Stimulated activated CD4-positive, alpha-beta T cell treated with anti-CD3 and anti-CD28 coated beads, Interleukin-4, amount 100 ng/mL, for 48 hours (primary cell): ENCODE measurements at places on chromosomes 13 and 19.

DNA sequence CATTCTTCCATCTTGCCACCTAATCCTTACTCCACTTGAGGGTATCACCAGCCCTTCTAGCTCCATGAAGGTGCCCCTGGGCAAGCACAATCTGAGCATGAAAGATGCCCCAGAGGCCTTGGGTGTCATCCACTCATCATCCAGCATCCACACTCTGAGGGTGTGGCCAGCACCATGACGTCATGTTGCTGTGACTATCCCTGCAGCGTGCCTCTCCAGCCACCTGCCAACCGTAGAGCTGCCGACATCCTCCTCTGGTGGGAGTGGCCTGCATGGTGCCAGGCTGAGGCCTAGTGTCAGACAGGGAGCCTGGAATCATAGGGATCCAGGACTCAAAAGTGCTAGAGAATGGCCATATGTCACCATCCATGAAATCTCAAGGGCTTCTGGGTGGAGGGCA is 3.1 kb upstream of the KLK3 start:
- no peak for DNase-seq

GRCh38 chr19:46635920-46636761 is at the start of gene GNG8:
Gene GNG8, minus strand, starts transcription at chr19:46636202. Its CDS starts 1,520 bp downstream, at chr19:46634682.
- no peak for DNase-seq

DNA sequence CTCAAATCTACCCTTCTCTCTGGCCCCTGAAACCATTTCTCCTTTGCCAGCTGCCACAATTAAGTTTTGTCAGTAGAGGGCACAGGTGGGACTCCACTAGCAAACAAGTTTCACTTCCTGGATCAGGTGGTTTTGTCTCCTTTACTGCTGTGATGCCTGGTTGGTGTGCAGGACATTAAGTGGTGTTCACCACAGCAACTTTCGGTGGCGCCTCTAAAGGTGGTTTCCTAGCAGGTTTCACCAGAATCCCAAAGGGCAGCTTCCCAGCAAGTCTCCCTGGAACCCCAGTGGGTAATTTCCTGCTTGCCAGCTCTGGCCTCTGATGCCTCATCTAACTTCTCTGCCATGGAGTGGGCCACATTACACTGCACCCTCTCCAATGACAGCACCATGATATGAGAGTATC is 16.6 kb downstream of the MED4 start:
- DNase-seq, result no peak

- DNase-seq, result no peak
Measured at GRCh38 chr19:16180611-16181010, 4.6 kb upstream of the FAM32A start.

DNA sequence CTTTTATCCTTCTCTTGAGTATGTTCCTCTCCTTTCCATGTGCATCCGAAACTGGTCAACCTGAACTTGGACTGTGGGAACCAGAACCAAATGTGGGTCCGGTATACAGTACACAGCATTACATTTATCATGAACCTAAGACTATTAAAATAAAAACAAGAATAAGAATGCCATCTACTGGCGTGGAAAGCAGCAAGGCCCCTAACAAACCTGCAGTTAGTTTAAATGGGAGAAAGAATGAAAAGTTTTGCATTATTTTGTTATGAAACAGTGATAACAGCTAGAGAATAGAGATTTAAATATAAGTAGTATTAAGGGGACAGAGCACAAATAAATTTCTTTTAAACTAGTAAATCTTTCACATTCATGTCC is 159.5 kb downstream of the RBM26 start:
- no peak for DNase-seq

DNA sequence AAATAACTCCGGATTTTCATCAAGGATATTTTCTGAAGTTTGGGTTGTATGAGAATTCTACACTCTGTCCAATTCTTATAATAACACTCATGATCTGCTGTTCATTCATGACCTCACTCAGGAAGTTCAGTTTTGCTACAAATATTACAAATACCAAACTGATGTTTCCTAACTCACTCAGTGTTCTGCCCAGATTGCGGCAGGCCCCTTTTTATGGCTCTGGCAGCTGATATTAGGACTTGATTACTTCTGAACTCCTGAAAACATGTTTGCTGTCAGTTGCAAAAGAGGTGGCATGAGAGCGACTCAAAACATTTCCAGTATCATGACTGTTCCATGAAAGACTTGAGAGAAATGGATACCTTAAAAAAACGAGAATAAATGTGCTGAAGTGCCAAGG is 188.0 kb downstream of the RGCC start:
- DNase-seq, result no peak

DNA sequence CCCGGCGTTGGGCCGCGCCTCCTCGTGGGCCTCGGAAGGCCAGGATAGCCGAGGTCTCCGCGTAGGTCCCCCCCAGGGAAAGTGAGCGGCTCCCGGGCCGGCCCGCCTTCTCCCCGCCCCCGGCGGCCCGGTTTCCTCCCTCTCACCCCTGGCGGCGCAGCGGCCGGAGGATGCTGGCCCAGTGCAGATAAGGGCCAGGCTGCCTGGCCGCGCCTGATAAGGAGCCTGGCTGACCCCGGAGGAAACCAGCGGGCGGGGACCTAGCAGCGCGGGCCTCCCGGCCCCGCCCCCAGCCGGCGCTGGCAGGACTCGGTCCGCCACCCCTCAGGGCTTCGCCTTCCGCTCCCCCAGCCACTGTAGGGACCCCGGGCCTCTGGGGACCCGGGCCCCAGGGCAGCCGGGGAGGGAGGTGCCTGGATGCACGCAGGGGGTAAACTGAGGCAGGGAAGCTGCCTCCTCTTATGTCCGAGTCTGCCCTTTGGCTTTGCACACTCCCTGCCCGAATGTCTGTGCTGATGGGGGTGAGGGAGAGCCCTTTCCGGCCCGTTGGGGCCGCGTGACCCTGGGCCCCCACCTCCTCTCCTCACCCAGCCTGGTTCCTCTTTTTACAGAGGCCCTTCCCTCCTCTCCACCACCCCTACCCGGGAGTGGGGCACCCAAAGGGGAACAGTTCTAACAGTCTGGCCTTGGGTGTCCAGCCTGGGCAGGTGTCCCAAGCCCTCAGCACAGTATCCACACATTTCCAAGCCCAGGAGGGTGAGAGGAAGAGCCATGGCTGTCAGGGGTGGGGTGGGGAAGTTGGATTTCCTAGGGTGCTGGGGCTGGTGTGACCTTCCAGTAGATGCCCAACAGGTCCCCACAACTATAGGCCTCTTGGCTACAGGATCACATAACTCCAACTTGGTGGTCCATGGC is at the start of gene LYL1:
LYL1 (minus strand) TSS at position 193 of the 915 bp plus-strand sequence. CDS start 1,687 bp downstream, outside the sequence.
- no peak for DNase-seq

GRCh38 chr13:53167561-53167960 is 138.9 kb downstream of the OLFM4 start:
- no peak for DNase-seq

DNA sequence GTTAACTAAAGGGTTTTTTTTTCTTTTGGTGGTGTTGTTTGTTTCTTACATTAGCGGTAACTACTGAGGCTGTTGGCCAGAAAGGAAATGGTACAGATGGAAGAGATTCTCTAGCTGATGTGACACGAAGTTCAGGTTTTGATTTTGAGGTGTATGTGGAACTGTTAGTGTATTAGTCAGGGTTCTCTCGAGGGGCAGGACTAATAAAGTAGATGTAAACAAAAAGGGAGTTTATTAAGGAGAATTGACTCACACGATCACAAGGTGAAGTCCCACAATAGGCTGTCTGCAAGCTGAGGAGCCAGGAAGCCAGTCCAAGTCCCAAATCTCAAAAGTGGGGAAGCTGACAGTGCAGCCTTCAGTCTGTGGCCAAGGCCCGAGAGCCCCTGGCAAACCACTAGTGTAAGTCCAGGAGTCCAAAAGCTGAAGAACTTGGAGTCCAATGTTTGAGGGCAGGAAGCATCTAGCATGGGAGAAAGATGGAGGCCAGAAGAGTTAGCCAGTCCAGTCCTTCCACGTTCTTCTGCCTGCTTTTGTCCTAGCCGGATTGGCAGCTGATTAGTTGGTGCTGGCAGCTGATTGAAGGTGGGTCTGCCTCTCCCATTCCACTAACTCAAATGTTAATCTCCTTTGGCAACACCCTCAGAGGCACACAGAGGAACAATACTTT is 577.6 kb downstream of the EFNB2 start:
- DNase-seq, result no peak

DNA sequence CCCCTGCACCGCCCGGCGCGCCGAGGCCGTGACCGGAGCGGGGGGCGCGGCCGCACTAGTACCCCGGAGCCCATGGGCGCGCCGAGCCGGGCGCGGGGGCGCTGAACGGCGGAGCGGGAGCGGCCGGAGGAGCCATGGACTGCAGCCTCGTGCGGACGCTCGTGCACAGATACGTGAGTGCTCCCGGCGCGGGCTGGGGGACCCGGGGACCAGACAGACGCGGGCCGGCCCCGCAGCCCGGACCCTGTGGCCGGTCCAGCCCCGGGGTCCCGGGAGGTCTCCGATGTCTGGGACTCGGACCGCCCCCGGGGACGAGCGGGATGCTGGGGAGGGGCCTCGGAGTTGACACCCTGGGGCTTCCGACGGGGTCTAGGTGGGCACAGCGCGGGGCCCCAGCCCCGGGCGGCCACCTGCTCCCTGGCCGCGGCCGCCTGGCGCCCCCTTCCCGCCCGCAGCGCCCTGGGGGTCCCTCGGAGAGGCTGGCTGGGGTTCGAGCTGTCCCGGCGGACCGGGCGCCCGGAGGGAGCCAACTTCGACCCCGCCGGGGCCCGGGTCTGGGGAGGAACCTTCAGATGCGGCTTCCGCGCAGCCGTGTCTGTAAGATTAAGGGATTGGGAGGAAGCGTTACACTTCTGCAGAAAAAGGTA is 568 bp downstream of the ATP11A start:
- no peak for DNase-seq

GRCh38 chr13:66765559-66765958 is 464.6 kb downstream of the PCDH9 start:
- no peak for DNase-seq

DNA sequence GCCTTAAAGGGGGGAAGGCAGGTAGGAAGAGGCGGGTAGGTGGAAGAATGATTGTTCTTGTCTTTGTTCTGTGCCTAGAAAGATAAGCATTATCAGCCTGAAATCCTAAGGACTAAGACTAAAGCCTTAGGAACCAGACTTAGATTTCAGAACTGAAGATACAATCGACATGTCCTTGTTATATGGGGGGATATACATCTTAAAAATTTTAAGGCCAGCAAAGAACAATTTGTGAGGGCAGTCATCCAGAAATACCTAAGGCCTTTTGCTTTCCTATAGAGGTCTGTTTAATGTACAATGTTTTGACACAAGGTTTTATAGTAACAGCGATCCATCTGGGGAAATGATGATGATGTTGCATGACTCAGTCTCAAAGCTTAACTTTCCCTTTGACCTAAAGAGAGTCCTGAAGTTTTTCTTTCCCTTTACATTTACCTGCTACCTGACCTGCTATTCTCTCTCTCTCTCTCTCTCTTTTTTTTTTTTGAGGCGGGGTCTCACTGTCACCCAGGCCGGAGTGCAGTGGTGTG is 20.2 kb upstream of the CEACAM6 start:
- DNase-seq, result no peak

GRCh38 chr13:108342369-108343289 is 73.1 kb downstream of the TNFSF13B start:
- DNase-seq, result no peak

DNA sequence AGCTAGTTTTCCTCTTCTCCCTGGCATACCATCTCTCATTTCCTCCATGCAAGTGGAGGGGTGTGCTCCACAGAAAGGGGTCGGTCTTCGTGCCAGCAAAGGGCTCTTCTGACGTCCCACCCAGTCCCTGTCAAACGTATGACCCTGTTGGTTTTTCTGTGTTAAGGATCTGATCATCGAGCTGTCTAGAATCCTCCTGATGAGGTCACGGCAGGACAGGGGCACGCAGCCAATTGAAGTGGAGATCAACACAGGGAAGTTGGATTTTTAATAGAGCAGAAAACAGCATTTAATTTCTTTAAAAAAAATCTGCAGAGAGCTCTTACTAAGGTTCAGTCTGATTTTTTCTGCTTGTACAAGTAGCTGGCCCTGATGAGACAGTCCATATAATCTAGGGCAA is 339.4 kb downstream of the TEX29 start:
- no peak for DNase-seq

- DNase-seq, result no peak
Measured at GRCh38 chr19:53461866-53462265, 5.7 kb upstream of the ZNF813 start.

- peak; percentile 75 for DNase-seq
Measured at GRCh38 chr13:40518481-40518882, 148.0 kb downstream of the FOXO1 start.

- DNase-seq, result no peak
Measured at GRCh38 chr19:50377517-50377916, 1.3 kb downstream of the NR1H2 start.

- DNase-seq, result no peak
Measured at GRCh38 chr13:93496985-93497673, 270.5 kb downstream of the GPC6 start.

DNA sequence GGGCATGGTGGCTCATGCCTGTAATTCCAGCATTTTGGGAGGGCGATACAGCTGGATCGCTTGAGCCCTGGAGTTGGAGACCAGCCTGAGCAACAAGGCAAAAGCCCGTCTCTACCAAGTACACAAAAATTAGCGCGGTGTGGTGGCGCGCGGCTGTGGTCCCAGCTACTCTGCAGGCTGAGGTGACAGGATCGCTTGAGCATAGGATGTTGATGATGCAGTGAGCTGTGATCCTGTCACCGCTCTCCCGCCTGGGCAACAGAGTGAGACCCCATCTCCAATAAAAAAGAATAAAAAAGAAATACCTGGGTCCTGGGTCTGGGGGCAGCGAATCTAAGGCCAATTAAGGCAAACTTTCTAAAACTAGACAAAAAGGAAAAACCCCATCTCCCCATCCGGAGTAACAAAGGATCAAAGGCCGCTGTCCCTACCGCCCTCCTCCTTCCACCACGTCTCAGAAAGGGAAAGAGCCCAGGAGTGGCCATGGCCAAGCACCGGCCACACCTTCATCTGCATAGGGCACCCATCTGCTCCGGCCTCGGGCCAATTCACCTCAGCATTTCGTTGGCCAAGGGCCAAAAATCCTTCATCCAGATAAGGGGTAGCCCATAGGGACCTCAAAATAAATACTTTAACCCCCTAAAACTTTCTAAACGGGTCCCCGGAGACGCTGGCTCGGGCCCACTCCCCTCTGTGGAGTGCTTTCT is 851 bp downstream of the ZNF320 start:
- DNase-seq, result no peak

DNA sequence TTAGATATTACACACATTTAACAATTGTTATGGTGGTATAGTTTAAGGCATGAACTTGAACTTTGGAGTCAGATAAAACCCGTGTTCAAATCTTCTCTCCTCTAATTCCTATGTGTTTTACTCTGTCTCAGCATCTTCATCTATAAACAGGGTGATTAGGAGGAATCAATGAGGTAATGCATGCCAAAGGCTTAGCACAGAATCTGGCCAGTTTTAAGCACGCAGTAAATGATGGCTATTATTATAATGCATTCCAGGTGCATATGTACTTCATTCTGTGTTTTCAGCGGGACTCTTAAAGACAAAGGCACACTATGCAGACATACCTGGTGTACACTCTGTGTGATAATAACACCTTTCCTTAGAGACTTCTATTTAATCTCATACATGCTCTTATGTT is 88.0 kb upstream of the FRY start:
- DNase-seq, result no peak
